ENCODE measurements at places on chromosomes 4 and X.

- DNase-seq: peak; percentile 31
These were observed 77.1 kb upstream of the ATOH1 start for GRCh38 chr4:93751411-93751810.

GRCh38 chr4:156528216-156528615 lies 443.4 kb downstream of the PDGFC start:
- DNase-seq: no peak

GRCh38 chrX:32155044-32155638 lies 1056.2 kb downstream of the DMD start:
- DNase-seq: peak; percentile 48

DNA sequence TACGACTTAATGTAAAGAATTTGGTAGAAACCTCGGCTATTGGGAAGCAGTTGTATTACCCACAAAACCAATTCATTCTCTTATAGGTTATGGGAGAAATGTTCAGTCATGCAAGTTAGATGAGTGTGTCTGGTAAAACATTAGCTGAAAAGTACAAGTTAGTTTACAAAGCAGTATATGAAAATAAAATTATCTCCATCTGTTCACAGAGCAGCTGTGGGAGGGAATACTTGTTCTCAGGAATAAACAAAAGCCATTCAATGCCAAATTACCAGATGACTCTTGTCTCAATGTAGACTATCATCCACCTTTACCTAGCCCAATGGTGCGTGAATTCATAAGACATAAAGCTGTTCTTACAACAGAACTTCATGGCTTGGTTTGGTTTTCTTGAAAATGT lies 28.6 kb downstream of the STAP1 start:
- no peak for DNase-seq

GRCh38 chr4:87390891-87391575 lies at the start of gene HSD17B11:
HSD17B11 (minus strand) TSS chr4:87391188; CDS start chr4:87391070, 118 bp downstream.
- DNase-seq: peak; percentile 92

GRCh38 chrX:25860322-25860721 lies 277.8 kb upstream of the MAGEB18 start:
- no peak for DNase-seq

GRCh38 chr4:60344908-60345307 lies 855.2 kb upstream of the ADGRL3 start:
- no peak for DNase-seq

GRCh38 chr4:11587797-11588196 lies 159.1 kb upstream of the HS3ST1 start:
- DNase-seq: no peak

GRCh38 chrX:130105244-130105643 lies 5.1 kb downstream of the ELF4 start:
- DNase-seq: no peak

DNA sequence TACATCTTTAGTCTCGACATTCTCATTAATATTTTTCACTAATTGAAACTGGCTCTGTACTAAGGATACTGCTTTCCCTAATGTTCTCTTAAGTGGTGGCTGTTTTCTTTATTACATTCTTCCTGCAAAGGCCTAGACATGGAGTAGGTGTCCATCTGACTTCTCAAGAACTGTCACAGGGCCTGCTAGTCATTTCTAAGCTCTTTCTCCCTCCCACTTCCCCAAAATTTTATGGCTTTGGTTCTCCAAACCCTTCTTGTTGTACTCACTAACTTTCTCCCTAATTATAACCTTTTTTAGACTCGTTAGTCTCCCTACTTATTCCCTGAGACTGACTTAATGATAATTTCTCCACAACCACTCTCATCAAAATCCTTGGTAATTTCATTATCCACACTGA lies 133.3 kb downstream of the SPOCK3 start:
- DNase-seq: peak; percentile 20

GRCh38 chrX:119237562-119237942 lies 1.5 kb downstream of the PGRMC1 start:
- no peak for DNase-seq

GRCh38 chr4:91488946-91489345 lies 814.8 kb upstream of the GRID2 start:
- DNase-seq: no peak

GRCh38 chr4:8737075-8737474 lies 134.6 kb downstream of the HMX1 start:
- no peak for DNase-seq

GRCh38 chr4:26030260-26030667 lies 116.2 kb downstream of the SMIM20 start:
- no peak for DNase-seq

- DNase-seq: no peak
These were observed 1.7 kb downstream of the MTMR1 start for GRCh38 chrX:150694738-150695410.

GRCh38 chr4:79298484-79298883 lies 27.4 kb downstream of the NAA11 start:
- DNase-seq: no peak

DNA sequence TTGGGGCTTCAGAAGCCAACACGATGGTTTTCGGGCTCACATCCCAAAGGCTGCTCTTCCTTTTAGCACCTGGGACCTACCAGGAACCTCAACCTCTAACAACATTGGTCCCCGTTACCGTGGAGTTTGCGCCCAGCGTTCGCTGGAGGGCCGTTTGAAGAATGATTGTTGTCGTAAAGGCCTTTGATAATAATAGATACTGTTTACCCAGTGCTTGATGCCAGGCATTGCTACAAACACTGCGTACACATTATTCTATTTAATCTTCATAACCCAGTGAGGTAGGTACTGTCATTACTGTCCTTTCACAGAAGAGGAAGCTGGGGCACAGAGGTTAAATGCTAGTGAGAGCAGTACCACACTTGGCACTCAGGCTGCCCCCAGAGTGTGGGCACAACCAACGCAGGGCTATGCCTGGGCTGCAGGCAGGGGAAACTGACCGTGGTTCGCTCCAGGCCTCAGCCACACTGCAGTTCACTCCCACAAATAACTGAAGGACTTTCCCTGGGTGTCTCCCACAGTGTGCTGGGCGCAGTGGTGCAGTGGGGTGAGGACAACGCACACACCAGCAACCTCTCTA lies 1.0 kb upstream of the ACSL1 start:
- no peak for DNase-seq

DNA sequence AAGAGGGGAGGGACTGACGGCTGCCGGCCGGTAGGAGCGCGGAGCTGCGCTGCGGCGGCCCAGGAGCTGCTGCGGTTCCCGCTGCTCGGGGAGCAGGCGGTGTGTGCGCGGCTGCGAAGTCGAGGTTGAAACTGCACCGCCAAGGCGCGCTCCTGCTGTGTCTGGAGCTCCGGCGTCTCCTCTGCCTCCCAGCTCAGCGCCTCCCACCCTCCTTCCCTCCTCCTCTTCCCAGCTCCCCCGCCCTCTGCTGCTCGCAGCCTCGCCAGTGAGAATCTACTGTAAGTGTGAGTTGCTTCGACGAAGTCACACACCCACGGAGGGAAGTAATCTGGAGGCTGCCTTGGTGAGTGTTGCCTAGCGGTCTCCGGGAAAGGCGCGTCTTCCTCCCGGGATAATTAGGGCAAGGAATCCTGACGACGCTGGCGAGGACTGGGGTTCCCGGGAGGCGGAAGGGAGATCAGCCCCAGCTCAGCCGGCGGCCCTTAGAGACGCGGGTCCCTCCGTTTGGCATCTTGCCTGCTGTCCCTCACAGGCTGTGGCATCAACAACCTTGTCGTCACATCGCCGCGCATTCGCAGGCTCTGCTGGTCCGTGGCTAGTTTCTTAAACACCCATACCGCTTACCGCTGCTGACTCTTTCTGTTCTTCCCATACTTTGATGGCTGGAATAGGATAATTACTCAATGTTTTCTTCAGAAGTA lies at the start of gene EPHA5:
Gene EPHA5, minus strand, starts transcription at position 159 of the 701 bp plus-strand sequence. CDS start 747 bp downstream, outside the sequence.
- peak; percentile 51 for DNase-seq

DNA sequence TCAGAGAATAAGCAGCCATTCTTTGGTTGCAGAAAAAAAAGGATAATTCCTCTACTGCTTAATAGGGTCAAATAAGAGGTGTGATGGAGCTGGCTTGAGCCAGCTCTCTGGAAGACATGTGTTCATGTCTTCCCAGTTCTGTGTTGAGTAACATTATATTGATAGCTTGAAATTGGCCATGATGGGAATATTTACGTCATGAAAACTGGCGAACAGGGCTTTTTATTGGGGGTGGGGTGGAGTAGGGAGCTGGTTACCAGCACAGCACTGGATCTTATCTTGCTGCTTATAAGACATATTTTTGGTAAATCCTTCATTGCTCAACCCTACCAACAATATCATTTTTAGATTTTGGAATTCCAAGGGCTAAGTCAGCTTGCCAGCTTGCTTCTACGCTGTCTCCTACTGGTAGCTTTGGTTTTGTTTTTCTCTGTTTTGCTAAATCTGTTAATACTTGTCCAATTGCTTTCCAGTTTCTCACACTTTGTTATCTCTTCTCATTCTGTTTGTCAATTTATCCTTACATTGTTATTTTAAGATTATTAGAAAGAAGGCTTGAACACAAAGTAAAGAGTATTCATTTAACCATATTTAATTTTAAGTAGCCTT lies 25.3 kb upstream of the GBA3 start:
- DNase-seq: no peak

- no peak for DNase-seq
These were observed 177.1 kb downstream of the NWD2 start for GRCh38 chr4:37421614-37422013.

DNA sequence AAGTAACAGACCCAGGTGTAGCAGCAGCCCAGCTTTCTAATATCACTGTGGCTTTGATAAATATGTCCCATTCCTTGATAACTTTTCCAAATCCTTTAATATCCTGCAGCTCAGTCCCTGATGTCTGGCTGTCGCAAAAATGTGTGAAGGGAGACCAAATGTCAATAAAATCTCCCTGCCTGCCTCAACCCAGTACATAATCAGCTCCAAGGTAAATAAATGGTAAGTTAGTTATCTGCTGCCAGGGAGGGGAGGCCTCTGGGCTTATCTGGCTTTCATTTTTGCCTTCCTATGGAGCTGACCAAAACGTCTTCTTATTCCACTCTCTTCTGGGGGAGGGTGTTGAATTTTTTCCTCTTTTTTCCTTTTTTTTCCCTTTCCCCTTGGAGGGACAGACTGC lies 630.6 kb downstream of the MID1IP1 start:
- DNase-seq: no peak

DNA sequence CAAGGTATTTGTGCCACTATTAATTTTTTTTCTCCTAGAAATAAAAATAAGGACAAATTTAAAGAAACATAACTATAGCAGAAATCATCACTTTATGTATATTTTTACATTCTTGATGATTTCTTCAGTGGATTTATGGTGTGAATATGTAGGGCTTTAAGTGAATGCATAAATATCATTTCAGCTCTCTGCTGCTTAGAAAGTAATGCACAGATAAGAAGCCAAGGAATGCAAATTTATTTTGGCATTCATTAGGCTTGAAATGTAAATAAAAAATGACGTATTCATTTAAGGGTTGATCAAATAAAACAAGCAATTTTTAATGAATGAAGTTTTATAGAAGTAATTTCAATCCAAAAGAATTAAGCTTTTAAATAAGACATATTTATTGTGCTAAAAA lies 66.3 kb downstream of the NFKB1 start:
- no peak for DNase-seq
